ENCODE measurements at places on chromosomes 7 and 10.

DNA sequence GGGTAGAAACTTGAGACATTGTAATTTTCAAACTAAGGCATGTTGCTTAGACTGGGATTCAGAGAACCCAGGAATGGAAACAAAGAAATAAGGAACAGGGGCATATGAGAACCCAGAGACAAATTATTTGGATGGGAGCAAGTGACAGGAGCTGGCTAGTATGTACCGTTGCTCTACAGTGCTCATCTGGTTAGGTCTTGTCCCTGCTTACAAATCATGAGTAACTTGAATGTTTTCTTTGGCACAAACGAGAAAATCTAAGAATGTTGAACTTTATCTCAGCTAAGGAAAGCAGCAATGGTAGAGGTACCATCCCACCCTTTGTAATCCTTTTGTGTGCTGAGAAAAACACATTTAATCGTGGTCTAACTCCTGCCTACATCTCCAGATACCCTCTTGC, 116.0 kb upstream of the IMMP2L start:
- DNase-seq = no peak

DNA sequence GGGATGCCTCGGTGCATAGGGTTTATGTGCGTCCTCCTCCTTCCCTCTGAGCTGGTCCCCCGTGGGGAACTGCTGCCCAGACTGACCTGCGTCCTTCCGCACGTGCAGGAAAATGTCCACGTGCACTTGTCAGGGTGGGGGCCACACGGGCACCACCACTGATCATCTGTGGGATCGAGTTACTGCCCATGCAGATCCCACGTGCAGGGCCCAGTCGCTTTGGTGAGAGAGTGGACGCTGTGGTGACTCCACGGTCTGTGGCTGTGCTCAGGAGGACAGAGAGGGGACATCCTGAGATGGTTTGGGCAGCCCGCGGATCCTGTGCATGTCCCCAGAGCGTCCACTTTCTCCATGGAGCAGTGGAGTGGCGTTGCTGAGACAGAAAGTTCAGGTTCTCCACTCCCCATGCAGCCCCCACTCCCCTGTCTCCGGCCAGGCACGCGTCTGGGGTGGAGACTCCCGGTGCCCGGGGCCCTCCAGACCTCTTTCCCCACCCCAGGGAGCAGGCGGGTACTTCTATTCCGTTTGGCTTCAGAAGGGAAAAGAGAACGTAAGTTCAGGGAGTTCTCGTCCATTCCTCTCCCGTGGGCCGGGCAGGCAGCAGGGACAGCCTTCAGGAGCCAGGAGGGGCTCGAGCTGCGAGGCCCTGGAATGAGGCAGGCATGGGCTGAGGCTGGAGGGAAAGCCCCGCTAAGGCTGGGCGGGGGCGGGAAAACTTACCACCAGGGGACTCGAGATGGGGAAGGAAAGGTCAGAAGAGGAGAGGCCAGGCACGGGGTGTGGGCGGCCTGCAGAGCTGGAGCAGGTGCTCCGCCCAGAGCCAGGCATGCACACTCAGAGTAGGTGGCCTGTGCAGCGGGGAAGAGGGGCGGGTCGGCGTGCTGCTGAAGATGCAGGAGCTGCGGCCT, 59.9 kb downstream of the EGFR start:
- no peak for DNase-seq

- DNase-seq = no peak
These were observed 4.5 kb downstream of the PPP1R3C start for GRCh38 chr10:91628383-91628782.

DNA sequence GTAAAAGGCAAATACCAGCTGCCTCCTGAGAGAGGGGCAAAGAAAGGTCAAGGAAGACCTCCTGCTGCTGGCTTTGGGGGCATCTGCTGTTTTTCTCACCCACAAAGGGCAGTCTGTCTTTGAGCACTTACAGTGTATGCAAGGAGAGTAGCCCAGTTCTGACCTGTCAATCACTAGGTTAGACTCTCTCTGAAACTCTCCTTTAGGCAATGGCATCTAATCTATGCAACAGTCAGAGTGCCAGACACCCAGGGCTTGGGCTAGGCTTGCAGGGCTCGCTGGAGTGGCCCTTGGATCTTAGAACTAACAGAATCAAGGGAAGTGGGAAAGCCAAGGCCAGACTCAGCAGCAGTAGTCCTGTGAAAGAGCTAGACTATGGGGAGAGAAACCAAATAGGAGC, 522.9 kb downstream of the NRG3 start:
- DNase-seq = no peak

DNA sequence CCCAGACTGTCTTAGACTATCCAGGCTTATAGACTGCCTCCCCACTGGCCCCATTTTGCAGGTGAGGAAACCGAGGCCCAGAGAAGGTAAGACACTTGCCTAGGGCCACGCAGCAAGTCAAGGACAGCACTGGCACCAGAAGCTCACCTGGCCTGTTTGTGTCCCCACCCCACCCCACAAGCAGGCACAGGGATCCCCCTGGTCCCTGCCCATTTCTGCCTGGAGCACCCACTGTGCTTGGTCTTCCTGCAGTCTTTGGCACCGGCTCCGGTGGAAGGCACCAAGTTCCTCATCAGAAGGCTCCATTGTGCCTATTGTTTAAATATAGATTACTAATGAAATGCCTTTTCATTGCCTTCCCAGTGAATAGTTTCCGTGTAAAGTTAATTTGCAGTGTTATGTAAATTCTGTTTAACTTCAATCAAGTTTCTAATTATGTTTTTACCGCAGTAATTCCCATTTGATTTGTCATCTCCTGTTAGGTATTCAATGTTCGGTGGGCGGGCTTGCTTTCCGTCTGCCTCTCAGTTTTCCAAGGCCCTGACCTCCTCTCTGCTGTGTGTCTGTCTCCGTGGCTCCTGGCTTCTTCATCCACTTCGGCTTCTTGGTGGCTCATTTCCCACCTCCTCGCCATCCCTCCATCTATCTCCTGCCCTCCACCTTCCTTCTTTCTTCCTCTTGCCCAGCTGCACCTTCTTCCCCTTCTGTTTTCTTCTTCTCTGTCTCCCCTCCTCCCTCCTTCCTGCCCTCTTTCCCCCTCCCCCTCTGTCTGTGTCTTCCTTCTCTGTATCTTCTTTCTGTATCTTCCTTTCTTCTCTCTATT, 75.8 kb downstream of the ZMIZ1 start:
- DNase-seq = no peak

DNA sequence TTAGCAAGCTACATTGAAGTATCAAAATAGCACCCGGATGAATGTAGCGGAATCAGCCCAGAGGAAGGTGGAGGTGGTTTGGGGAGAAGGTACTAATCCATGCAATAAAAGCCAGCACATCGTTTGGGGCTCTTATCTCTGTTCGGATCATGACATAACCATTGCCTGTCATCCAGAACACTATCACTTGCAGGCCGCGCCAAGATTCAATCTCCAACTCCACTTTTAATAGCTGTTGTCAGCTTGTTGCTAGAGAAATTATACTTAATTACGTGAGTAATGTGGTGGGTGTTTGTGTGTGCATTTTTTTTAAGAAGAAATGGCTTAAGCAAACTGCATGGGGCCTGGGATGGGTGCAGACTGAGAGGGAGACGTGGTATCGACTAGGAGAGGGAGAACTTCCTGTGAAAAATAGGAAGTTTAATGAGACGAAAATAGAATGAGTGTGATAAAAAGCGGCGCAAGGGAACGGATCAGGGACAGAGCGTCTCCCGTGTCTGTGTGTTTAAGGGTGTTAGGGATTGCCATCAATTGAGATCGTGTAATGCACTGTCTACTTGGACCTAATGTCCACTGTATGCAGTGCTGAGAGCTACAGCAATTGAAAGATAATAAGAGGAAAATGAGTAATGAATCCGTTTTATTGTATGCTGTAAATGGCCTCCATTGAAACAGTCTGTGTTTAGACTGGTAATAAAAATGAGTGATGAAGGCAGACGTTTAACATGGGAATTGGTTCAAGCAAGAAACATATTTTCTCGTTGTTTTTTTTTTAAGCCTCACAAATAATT, 27.6 kb upstream of the SFMBT2 start:
- DNase-seq = no peak

Measured in stimulated activated CD4-positive, alpha-beta T cell treated with anti-CD3 and anti-CD28 coated beads, Interleukin-1b, Interleukin-23, amount 100 ng/mL, for 24 hours (primary cell).